ENCODE measurements at places on chromosomes 4 and X.

DNA sequence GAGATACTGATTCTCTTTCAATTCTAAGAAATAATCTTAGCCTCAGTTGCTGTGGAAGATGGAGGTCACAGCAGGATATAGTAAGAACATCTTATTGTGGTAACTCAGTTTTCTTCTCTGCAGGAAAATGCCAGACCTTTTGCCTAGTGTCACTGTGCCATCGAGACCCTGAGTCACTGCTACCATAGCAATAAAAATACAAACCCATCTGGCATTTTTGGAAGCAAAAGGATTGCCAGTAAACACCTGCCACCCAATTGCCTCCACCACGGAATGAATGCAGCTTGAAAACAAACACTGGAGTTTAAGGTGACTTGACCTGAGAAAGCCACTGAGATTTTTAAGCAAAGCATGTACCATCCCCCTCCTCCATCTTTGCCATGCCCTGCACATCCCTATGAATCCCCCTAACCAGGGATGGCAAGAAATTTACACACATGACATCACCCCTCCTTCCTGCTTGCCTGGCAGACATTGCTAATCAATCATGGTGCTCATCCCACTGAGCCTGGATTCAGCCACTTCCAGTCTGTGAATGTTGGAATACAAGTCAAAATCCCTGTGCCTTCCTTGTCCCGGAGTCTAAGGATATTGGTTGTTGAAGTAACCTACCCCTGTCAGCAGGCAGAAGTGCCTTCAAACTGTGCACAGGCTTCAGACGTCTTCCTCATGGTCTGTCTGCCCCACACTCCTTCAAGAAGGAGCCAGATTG lies 59.6 kb upstream of the MAMLD1 start:
- no peak for DNase-seq

DNA sequence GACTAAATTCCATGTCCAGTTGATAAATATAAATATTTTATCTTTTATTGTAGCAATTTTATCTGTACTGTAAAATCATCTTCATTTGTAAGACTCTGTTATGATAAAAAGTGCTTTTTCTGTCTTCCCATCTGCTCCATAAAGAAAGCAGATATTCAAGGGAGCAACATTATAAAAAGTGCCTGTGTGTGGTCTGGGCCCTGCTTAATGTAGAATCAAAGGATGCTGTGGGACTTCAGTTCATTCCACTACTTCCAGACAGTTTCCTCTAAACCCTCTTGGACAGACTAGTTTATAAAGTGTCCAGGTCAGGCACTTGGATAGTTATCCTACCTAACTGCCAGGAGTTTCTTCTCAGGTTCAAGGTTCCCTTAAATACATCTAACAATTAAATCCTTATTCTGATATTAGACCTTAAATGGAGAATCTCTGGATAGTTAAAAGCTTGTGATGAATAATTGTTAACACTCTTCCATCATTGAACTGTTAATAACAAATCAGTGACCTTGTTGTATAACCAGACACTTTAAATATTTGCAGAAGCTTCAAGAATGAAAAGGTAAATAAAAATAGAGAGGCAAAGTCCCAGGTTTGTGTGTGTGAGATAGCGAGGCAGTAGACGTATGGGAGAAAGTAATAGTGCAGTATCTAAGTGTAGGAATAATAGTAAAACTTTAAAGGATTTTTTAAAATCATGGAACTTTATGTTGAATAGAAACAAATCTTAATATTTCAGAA lies 237.5 kb upstream of the CTSO start:
- DNase-seq: no peak

- no peak for DNase-seq
These were observed 102.1 kb upstream of the FAM9B start for GRCh38 chrX:9135901-9136510.

DNA sequence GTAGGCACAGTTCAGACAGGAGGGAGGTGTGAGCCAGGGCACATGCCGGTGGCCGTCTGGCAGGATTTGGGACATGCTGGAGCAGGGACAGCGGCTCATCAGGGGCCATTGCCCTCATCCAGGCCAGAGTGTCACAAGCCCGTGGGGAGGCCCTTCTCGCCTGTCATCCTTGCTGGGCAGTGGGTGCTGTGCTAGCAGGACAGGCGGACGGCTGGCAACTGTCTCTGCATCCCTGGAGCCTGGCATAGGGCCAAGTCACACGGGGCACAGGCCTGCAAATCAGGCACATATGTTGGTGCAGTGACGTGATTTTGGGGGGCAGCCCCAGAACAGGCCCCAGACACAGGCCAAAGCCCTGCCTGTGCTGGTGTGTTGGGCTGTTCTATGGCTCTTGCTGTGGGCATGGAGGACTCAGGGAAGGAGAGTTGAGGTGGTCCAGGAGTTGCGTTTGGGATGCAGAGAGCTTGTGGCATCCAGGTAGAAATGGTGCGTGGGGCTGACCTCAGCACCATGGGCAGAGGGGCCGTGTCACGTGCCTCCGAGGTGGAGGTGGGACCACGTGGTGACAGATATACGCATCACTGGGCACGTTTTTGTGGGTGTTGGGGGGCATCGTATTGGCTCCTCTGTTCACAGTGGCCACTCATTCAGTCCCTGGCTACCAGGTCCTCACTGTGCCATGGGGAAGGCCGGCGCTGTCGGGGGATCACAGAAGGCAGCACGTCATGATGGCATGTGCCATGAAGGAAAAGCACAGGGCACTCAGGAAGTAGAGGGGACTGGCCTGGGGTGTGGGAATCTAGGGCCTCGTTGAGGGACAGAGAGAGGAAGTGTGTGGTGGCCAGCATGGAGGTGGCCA lies 14.6 kb upstream of the MSANTD1 start:
- DNase-seq: no peak

DNA sequence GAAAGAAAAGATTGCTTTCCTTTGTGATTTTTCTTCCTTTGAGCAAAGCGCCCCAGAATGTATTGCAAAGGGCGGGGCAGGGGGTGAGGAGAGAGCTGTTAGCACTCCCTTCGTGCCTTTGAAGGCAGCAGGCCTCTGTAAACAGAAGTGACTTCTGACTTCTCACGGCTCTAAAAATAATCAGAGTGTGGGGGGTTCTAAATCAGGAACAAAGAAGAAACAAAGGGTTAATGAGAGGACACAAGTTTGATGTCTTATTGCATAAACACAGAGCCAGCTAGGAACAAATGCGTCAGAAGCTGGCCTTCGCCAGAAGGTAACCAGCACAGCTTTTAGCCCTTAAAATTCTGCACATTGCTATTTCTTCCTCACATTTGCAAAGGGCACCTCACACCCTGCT lies 626.2 kb downstream of the MID1IP1 start:
- peak; percentile 54 for DNase-seq

DNA sequence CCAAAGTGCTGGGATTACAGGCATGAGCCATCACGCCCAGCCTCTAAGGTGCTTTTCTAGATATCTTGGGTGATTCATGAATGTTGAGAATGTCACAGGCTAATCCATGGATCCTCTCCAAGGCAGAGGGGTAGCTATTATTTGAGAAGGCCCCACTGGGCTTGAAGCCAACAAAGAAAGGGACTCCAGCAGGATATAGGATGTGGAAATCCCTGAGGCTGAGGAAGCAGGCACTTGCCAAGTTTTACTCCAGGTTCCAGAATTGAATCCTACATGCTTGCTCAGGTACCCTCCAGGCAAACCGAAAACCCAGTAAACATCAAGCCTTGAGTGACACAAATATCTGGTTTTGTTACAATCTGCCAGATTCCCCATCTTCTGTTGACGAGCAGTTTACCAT lies 15.8 kb downstream of the NLGN3 start:
- no peak for DNase-seq

- no peak for DNase-seq
These were observed 50.8 kb downstream of the SLC2A9 start for GRCh38 chr4:9970399-9971011.

- no peak for DNase-seq
These were observed 243.9 kb upstream of the VCX3A start for GRCh38 chrX:6778544-6779503.

DNA sequence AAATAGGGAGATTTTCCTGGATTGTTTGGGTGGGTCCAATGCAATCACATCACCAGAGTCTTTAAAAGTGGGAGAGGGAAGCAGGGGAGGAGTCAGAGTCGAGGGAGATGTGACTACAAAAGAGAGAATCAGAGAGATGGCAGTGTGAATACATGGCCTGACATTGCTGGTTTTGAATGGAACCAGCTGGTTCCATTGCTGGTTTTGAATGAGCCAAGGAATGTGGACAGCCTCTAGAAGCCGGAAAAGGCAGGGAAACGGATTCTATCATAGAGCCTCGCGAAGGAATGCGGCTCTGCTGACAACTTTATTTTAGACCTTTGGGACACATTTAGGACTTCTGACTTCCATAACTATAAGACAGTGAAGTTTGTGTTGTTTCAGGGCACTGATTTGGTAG lies 627.0 kb upstream of the HTR2C start:
- DNase-seq: no peak

DNA sequence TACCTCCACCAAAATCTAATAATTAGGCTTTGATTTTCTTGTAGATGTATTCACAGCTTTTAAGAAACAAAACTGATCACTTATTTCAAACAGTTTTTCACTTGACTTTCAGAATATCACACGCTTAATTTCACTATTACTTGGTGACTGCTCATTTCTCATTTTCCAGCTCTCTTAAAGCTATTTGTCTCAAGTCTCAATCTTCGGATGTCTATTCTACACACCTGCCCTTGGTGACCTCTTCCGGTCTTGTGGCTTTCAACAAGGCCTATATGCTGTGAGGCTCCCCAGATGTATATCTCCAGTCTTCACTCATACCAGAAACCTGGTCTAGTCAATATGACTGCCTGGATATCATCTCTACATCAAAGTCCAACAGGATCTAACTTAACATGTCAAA lies 34.9 kb upstream of the ANXA10 start:
- no peak for DNase-seq

DNA sequence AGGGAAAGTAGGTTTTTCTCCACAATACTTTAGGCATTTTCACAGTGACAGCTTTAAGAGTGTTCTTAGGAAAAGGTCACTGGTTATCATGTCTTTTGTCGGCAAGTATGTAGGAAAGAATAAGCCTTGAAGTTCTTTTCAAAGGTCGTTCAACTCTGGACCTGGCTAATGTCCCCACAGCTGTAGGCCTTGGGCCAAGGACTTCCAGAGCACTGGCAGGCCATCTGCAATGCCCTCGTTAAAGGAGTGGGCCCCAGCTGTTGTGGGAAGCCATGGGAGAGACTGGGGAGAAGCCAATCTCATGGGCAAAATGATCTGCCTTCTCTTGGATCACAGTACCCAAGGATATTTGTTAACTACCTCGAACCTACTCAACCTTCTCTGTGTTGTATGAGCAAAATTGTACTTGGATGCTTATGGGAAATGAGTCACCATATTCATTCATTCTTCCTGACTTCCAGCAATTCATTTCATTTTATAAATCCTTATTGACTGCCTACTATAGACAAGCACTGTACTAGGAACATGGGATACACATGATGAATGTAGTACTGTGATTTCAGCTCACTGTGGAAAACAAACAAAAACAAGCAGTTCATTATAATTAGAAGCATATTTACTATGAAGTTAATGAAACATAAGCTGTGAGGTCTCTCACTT lies 141.1 kb upstream of the KIT start:
- DNase-seq: no peak

DNA sequence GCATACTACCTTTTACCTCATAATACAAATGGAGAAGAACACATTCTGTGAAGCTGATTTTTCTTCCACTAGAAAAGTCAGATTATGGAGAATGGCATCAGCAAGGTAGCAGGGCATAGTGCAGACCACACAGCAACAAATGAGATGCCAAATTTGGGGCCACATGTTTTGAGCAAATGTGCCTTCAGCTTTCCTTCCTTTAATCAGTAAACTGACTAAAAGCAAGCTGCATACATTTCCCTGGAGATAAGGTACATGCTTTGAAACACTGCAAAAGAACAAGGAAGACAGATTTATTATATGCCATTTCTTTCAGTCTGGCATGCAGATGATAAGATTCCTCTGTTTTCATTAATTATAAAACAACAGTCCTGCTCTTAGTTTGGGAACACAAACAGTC lies 67.1 kb upstream of the GUCY1A1 start:
- DNase-seq: no peak

GRCh38 chr4:30518211-30518610 lies 202.0 kb upstream of the PCDH7 start:
- no peak for DNase-seq

Measured in inflammatory macrophage (primary cell).